MV-4-11 (cell line): ENCODE measurements at places on chromosomes 7 and 10.

DNA sequence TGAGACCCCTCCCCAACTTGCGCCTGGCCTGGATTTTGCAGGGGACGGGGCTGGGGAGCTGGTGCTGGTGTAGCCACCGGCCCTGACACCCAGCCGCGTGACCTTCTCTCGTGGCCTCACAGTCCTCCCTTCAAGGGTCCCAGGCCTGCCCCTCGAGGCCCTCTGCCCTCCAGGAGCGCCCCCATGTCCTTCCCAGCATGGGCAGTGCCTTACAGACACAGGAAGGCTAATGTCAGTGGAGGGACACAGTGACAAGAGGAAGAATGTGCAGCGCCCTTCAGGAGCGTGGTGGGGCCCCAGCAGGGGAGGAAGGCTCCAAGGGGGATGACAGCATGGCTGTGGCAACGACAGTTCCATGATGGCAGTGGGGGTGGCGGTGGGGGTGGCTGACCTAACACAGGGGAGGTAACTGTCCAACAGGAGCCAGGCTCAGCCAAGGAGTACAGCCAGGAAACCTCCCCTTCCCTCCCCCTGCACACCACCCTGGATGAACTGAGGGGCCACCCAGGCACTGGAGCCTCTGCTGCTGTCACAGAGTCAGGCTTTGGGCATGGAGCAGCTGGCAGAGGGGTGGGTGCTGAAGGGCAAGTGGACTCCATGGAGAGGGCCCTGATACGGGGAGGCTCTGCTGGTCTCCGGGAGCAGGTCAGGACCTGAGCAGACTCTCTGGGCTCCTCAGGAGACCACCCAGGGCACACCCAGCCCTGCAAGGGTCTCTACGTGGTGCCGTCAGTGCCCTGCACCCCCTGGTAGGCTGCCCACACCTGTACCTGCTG lies 76.0 kb upstream of the RET start:
- no peak for DNase-seq

DNA sequence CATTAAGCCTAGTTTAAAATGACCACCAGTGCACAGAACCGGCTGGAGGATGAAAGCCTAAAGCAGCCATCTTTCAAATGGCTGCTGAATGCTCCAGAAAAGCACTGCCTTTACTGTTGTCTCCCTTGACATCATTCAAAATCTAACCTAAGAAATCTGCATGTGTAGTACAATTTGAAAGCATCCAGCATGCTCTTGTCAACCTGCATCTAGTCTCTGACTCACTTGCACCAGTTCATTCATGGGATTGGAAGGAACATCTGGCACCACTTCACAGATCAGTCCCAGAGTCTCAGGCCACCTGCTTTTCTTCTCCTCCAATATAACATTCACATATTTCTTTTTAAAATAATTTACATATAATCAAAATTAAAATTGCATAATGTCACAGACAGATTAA lies 76.2 kb downstream of the RNF133 start:
- no peak for DNase-seq

GRCh38 chr7:155533827-155534690 lies 12.3 kb downstream of the CNPY1 start:
- DNase-seq = peak; percentile 3

GRCh38 chr10:24727786-24728185 lies 4.1 kb upstream of the ARHGAP21 start:
- DNase-seq = no peak

DNA sequence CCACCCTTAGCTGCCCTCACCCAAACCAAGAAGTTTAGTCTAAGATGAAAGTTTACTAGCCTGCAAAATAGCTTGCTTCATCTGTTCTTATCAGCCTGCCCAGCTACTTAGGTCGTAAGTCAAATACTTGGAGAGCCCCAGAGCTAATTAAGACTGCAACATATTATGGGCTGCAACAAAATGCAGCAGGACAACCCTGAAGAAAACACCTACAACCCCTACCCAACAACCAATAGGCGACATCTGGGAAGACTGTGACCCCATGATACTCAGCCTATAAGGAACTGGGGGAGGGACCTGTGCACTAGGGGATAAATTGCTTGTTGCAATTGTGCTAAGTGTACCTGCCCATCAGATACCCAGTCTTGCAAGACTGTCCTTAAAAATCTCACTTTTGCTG lies 64.1 kb downstream of the LYZL2 start:
- DNase-seq = no peak

- no peak for DNase-seq
These were observed 488.9 kb downstream of the SH2D4B start for GRCh38 chr10:81026591-81026990.

- no peak for DNase-seq
These were observed 5.1 kb downstream of the AKR1B15 start for GRCh38 chr7:134553976-134554375.

GRCh38 chr7:74501298-74501697 lies 47.6 kb downstream of the GTF2IRD1 start:
- no peak for DNase-seq

- no peak for DNase-seq
These were observed 12.5 kb upstream of the ZNF212 start for GRCh38 chr7:149226840-149227494.

DNA sequence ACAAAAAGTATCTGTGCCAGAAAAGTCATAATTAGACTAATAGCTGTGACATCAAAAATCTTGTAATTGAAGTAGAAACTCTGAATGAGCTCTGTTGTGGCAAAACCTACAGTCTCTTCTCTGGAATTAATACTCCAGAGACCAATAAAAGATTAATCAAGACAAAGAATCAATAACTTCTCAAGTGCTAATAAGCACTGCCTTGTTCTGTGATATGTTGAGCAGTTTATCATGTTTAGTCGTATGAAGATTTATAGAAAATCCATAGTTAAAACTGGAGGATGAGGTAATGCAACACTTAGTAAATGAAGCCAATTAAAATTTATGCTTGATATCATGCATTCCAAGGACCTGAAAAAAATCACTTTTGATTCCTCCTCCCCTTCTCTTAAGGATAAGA lies 72.3 kb upstream of the RNF32 start:
- no peak for DNase-seq
